Heart left ventricle (tissue), 16 donors: ENCODE measurements at places on chromosomes 3 and 15. TPM values are rescaled to one million over a fixed set of nuclear protein-coding genes. Genes with fewer than 3 reads are reported as not detected.
A peak's percentile ranks its signal among the peaks of the same experiment; 100 is the strongest.

GRCh38 chr15:64476550-64476949 is 16.2 kb downstream of the ZNF609 start:
- H3K27me3 ChIP-seq = no peaks in the 10 kb centered on the region
- DNase-seq = no peak
- H3K27ac ChIP-seq = no peak overlapping the region

The PAQR5 gene
- total RNA-seq = 1.1 TPM

GRCh38 chr3:56370991-56371775 is 97.1 kb downstream of the ERC2 start:
- no peak overlapping the region for H3K4me3 ChIP-seq
- H3K27me3 ChIP-seq = no peaks in the 10 kb centered on the region
- H3K27ac ChIP-seq = no peak overlapping the region
- H3K4me1 ChIP-seq = no peaks in the 10 kb centered on the region
- no peaks in the 10 kb centered on the region for H3K36me3 ChIP-seq
- no peak for DNase-seq

DNA sequence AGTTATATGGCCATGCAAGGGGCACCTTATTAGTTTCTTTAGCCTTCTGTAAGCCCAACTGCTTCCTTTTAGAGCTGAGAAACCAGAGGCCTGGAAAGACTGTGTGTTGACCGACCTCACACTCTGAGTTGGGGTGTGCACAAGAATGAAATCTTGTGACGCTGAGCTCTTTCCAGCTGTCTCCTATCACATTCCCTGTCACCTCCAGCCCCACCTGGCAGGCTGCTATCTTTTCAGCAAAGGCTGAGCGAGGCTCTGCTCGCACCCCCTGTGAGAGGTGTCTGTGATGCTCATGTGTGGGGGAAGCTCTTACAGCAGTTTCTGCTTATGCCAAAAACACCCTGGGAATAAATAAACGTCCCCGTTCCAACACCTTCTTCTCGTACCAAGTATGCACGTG is 27.0 kb upstream of the LPP start:
- no peak overlapping the region for H3K4me3 ChIP-seq
- H3K27ac ChIP-seq = peak overlapping the region; percentile 39
- H3K27me3 ChIP-seq = no peaks in the 10 kb centered on the region
- peak; percentile 38 for DNase-seq
- no peaks in the 10 kb centered on the region for H3K4me1 ChIP-seq

DNA sequence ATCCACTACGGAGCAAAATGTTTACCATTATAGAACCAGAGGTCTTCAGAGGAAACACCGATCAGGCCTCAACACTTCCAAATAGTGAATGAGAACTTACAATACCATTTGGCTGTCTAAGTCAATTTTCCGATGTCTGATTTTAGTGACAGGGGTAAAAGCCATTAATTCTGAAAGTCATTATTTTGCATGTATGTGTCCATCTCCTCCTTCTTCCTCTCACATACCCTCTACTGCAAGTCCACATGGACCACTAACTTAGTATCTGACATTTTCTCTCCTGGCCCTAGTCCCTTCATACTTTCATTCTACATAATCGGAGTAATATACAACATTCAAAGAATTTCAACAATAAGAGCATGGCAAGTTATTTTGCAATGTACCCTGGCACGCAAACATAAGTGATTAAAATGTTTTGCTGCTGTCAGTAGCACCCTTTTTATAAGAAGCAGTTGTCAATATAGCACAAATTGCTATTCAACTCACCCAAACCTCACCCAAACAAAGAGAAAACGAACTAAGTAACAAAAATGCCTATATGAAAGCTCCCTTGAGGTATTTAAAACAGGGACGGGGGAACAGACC is 1.9 kb downstream of the TOP2B start:
- H3K4me3 ChIP-seq = peak overlapping the region; percentile 88
- no peaks in the 10 kb centered on the region for H3K36me3 ChIP-seq
- peaks cover 30% of the 10 kb centered on the region for H3K4me1 ChIP-seq

DNA sequence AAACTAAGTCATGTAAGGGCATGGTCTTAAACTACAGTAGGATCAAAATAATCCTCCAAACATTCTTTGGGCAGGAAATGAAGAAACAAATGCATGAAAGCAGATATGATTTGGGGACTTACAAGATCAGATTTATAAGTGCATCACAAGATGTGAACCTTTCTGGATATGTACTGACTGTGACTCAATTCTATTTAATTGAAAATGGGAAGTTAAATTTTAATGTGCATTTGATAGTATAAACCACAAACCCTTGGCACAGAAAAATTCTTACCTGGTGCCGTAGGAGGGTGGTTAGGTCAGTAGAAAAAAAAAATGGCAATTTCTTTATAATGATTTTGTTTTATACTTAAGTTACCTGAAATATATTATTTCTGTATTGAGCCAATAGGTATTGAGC is 262.5 kb upstream of the TGFBR2 start:
- H3K27me3 ChIP-seq = no peaks in the 10 kb centered on the region
- no peaks in the 10 kb centered on the region for H3K36me3 ChIP-seq
- H3K4me3 ChIP-seq = no peak overlapping the region
- no peak overlapping the region for H3K27ac ChIP-seq

GRCh38 chr15:99979371-99979770 is 246.1 kb upstream of the LYSMD4 start:
- no peak for DNase-seq
- no peaks in the 10 kb centered on the region for H3K27me3 ChIP-seq
- H3K36me3 ChIP-seq = no peaks in the 10 kb centered on the region
- no peak overlapping the region for H3K27ac ChIP-seq
- no peaks in the 10 kb centered on the region for H3K4me1 ChIP-seq

The AP3S2 gene
- 42.1 TPM for total RNA-seq

- peaks cover 54% of the 10 kb centered on the region for H3K36me3 ChIP-seq
- H3K4me1 ChIP-seq = peaks cover 55% of the 10 kb centered on the region
- H3K4me3 ChIP-seq = no peak overlapping the region
- peak overlapping the region; percentile 25 for H3K27ac ChIP-seq
- no peak for DNase-seq
Measured at GRCh38 chr3:52050571-52050970, 5.8 kb downstream of the DUSP7 start.

DNA sequence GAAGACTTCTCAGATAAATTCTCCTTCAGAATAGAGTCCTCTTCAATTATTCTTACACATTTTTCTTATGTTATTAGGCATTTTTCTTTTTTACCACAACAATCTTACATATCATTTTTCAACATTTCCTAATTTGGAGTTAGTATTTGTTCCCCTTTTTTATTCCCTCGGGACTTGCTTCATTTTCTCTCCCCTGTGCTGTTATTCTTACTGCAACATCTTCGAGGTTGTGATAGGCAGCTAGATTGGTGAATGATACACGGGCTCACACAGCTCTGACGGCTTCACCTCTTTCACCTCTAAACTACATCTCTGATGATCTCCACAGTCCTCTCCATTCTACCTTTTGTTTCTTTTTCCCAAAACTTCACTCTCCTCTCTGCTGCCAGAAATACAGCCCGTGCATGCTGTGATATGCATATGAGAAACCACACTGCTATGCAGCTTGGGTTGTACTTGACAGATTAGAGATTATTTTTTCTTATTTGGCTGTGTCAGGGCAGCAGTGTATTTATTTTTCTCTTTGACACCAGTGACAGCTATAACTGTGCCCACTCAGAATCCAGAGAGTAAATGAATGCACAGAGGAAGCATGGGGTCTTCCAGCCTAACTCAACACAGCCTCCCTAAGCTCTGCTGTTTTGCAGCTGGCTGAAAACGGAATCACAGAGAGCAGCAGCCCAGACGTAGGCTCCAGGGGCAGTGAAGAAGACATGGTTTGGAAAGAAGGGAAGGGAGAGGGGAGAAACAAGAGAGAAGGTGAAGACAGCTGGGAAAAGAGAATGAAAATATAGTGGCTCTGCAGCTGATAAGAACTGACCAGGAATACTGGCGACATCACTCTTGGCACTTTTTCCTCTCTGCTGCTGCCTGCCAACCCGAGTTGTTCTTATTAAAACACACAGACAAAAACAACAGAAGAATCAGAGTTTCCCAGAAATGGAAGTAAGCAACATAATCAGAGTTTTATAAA is 61.8 kb downstream of the SLC9A9 start:
- no peaks in the 10 kb centered on the region for H3K36me3 ChIP-seq
- H3K4me1 ChIP-seq = no peaks in the 10 kb centered on the region
- no peaks in the 10 kb centered on the region for H3K27me3 ChIP-seq
- H3K27ac ChIP-seq = no peak overlapping the region

The CLDN18 gene
- total RNA-seq = not detected

The SLC24A5 gene
- not detected for total RNA-seq

The ACKR4 gene
- total RNA-seq = 2.3 TPM

The NPAP1 gene
- total RNA-seq = not detected

GRCh38 chr15:62795171-62795570 is 247.4 kb upstream of the TPM1 start:
- H3K4me1 ChIP-seq = peaks cover 7% of the 10 kb centered on the region
- no peak for DNase-seq
- no peak overlapping the region for H3K27ac ChIP-seq
- no peak overlapping the region for H3K4me3 ChIP-seq
- H3K36me3 ChIP-seq = peaks cover 2% of the 10 kb centered on the region
- H3K27me3 ChIP-seq = no peaks in the 10 kb centered on the region

The CAPN3 gene
- 8.1 TPM for total RNA-seq

DNA sequence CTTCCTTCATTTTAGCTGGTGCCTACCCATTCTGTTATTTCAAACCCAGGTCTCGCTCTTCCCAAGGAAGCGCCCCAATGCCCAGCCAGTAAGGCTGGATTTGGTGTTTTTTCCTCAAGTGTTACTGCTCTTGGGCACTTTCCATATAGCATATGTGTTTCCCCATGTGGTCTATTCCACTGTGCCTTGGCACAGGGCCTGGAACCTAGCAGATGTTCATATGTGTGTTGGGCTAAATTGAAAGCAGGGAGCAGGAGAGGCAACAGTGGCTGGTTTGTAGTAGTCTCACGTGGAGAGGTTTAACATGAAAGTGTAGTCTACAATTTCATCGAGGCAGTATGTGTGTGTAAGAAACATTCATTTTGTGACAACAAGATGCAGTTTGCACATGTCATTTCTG is 48.2 kb upstream of the TEX264 start:
- H3K36me3 ChIP-seq = peaks cover 9% of the 10 kb centered on the region
- H3K4me3 ChIP-seq = no peak overlapping the region
- DNase-seq = no peak
- H3K27ac ChIP-seq = no peak overlapping the region
- peaks cover 21% of the 10 kb centered on the region for H3K4me1 ChIP-seq

DNA sequence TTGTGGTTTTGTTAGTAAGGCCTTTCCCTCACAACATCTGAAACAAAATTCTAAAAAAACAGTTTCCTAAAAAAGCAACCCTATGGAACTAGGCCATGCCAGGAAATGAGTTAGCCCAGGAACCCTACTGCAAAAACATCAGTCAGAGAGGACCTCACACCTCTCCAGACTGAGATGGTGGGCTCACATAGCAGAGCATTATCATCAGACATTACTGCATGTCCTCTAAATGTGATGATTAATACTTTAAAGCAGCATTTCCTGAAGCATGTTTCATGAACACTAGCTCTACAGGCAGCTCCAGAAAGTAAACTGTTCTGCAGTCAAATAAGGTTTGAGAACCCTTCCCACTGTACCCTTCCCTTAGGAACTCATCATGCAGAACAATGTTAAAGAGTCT is 232.3 kb upstream of the MRPL3 start:
- no peaks in the 10 kb centered on the region for H3K4me1 ChIP-seq
- DNase-seq = no peak
- no peaks in the 10 kb centered on the region for H3K36me3 ChIP-seq
- H3K4me3 ChIP-seq = no peak overlapping the region
- H3K27me3 ChIP-seq = no peaks in the 10 kb centered on the region

- H3K27ac ChIP-seq = no peak overlapping the region
- H3K4me3 ChIP-seq = no peak overlapping the region
- no peaks in the 10 kb centered on the region for H3K36me3 ChIP-seq
- no peak for DNase-seq
- H3K27me3 ChIP-seq = no peaks in the 10 kb centered on the region
Measured at GRCh38 chr15:71207141-71207540, 91.9 kb downstream of the THSD4 start.

GRCh38 chr3:195250473-195251251 is 20.3 kb downstream of the XXYLT1 start:
- no peaks in the 10 kb centered on the region for H3K27me3 ChIP-seq
- H3K4me3 ChIP-seq = no peak overlapping the region
- peaks cover 9% of the 10 kb centered on the region for H3K4me1 ChIP-seq
- no peaks in the 10 kb centered on the region for H3K36me3 ChIP-seq

- H3K4me1 ChIP-seq = peaks cover 14% of the 10 kb centered on the region
- H3K27me3 ChIP-seq = no peaks in the 10 kb centered on the region
- no peak overlapping the region for H3K4me3 ChIP-seq
Measured at GRCh38 chr15:31031471-31032067, 40.1 kb upstream of the MTMR10 start.

- H3K4me1 ChIP-seq = peaks cover 5% of the 10 kb centered on the region
- no peaks in the 10 kb centered on the region for H3K36me3 ChIP-seq
- no peaks in the 10 kb centered on the region for H3K27me3 ChIP-seq
- DNase-seq = no peak
- no peak overlapping the region for H3K27ac ChIP-seq
Measured at GRCh38 chr3:134608023-134608770, 42.6 kb downstream of the KY start.

DNA sequence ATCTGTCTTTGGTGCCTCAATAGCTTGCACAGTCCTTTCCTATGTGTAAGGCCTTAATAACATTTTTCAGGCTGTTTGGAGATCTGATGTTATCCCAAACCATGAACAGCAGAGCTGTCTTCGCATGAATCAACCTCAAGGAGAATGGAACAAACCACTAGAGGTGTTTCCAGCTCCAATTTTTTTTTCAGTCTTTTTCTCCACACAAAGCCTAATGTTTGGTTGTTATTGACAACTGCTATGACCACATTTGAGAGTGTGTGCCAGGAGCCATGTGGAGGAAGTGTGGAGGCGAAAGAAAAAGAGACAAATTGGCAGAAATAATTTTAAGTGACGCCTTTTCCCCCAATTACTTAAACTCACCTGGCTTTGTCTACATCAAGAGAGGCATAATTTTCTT is 38.7 kb downstream of the RTP4 start:
- no peaks in the 10 kb centered on the region for H3K36me3 ChIP-seq
- H3K27me3 ChIP-seq = no peaks in the 10 kb centered on the region
- peak overlapping the region; percentile 44 for H3K27ac ChIP-seq
- peak; percentile 11 for DNase-seq
- H3K4me1 ChIP-seq = no peaks in the 10 kb centered on the region

GRCh38 chr15:36183201-36183600 is 396.2 kb upstream of the CDIN1 start:
- no peak overlapping the region for H3K4me3 ChIP-seq
- no peak for DNase-seq
- no peaks in the 10 kb centered on the region for H3K27me3 ChIP-seq
- H3K4me1 ChIP-seq = peaks cover 2% of the 10 kb centered on the region
- no peak overlapping the region for H3K27ac ChIP-seq

The PAQR9 gene
- 12.9 TPM for total RNA-seq

- H3K27me3 ChIP-seq = no peaks in the 10 kb centered on the region
- peaks cover 74% of the 10 kb centered on the region for H3K4me1 ChIP-seq
- no peaks in the 10 kb centered on the region for H3K36me3 ChIP-seq
- H3K27ac ChIP-seq = peak overlapping the region; percentile 80
- no peak overlapping the region for H3K4me3 ChIP-seq
- no peak for DNase-seq
Measured at GRCh38 chr15:67119238-67119846, 53.9 kb downstream of the SMAD3 start.
